ENCODE measurements at places on chromosomes 12 and 14.

DNA sequence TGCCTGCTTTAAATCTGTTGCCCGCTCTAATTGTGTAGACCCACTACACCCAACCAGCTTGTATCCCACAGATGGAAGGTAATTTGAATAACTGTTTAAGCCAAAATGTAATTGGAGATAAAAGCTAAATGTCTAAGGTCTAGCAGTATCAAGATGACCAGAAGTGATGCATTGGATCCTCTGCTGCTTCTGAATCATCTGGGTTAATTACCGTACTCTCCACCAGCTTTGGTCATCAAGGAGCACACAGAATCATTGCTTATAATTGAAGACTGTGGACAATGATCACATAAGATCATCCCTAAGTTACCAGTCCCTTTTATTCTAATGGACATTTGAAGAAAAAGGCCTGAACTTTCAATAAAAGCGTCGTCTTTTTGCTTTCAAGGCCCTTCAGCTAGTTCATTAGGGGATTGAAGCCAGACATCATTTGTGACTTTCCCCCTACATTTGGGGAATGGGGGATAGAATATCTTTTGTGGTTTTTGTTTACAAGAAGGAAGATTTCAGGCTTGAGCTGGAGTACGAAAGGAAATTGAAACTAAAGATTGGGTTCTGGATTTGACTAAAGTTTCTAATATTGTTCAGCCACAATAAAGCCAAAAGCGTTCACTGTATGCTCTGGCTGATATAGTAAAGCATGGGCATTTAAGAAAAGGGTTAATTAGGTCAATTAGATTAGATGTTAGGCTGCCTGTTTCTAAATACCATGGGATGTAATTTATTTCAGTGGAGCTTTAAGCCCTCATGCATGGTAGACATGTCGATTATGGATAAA, 123.2 kb downstream of the CHST11 start:
- DNase-seq = no peak

- no peak for DNase-seq
Observed at GRCh38 chr12:52860102-52860823, 11.5 kb upstream of the KRT78 start.

DNA sequence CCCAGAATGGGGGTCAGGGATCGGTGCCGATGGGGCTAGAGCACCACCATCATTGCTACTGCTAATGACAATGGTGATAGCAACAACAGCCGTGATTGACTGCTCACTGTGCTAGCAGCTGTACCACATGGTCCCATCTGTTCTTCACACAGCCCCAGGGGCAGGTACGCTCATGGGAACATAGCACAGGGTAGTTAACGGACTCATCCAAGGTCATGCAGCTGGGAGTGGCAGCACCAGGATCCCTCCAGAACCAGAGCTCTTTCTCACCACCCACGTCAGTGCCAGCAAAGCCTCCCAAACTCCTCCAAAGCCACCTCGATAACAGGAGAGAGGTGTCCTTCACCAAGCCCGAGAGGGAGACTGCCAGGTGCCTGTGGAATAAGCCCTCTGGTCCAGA, 11.2 kb upstream of the DYNC1H1 start:
- DNase-seq = no peak

DNA sequence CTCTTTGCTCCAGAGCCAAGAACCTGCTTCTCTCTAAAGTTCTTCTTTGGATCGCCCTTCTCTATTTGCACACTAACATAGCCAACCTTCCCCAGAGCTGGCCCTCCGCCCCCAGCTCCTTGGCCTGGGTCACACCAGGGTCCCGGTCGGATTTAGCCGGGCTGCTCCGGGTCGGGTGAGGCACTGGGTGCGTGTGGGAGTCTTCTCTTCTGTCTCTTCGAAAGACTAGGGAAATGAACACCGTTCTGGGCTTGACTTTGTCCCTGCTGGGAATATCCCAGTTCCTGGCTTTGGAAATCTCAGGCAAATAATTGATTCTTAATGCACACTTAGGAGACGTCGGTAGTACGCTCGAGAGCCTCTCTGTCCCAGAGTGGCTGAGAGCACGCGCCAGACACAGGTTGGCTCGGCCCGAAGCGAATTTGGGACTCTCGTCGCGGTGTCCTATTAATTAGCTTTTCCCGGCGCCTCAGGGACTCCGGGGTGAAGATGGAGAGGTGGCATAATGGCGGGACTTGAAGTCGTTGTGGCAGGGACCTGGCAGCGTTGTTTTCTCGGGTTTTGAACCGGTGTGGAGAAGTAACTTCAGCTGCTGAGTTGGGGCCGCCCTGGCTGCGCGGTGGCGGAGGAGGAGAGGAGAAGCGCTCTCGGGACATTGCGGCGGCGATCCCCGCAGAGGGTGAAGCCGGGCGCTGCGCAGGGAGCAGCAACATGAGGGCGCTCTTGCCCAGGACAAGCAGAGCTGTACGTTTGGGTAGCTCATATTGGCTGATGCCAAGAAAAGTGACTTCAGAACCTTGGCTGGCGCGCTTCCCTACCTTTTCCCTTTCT, 7.5 kb downstream of the FOXG1 start:
- no peak for DNase-seq

- DNase-seq = no peak
Observed at GRCh38 chr14:101372894-101373620, 188.2 kb upstream of the DIO3 start.

DNA sequence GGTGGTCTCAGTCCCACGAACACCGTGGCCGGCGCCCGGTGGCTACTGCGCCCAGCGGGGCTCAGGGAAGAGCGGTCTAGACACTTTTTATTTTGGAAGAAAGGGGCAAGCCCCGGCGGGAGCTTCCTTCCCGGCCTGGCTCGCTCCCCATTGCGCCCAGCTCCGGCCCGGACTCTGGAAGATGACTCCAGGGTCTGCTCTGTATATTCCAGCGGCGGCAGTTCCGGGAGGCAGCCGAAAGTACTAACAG, 225.1 kb upstream of the CRY1 start:
- no peak for DNase-seq

- DNase-seq = no peak
Observed at GRCh38 chr14:69208666-69209065, 17.4 kb downstream of the EXD2 start.

DNA sequence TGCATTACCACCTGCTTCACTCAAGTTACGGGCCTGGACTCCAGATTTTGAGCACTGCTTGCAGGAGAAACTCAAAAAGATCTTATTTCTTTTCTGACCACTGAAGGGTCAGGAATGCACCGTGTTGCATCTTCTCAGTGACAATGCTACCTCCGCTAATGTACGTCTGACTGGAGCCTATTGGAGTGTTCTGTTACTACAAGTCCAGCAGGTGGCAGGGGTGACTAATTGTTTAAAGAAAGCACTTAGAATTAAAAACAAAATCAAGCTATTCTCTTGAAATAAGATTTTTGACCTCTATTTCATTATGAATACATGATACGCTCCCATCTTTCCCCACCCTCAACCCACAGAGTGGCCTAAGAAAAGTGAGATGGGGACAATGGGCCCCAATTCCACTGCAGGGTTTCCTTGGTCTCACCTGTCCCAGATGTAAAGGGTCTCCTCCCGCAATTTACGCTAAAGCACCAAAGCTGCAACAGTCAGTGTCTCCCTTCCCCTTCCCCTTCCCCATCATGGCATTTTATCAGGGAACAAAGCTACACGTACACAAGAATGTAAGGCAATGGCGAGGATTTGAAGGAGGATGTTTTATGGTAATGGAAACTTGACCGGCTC, 2.2 kb downstream of the TBPL2 start:
- no peak for DNase-seq

DNA sequence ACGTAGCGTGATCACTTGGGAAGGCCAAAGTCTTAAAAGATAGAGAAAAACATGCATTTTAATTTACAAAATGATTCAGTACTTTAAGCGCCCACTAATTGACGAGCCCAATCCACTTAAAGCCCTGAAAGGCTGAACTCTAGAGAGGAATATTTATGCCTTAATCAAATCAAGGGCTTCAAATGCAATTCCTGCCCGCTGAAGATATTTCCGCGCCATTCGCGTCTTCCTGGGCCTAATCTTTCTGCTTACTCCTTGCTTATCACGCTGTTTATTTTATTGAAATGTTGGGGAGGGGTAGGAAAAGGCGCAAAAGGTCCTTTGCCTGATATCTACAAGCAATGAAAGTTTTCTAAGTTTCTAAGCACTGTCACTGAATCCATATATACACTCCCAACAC, 4.0 kb downstream of the TBX3 start:
- DNase-seq = no peak

GRCh38 chr14:53796734-53797133, 159.9 kb downstream of the BMP4 start:
- no peak for DNase-seq

- no peak for DNase-seq
Observed at GRCh38 chr12:97288531-97288930, 174.1 kb upstream of the RMST start.

DNA sequence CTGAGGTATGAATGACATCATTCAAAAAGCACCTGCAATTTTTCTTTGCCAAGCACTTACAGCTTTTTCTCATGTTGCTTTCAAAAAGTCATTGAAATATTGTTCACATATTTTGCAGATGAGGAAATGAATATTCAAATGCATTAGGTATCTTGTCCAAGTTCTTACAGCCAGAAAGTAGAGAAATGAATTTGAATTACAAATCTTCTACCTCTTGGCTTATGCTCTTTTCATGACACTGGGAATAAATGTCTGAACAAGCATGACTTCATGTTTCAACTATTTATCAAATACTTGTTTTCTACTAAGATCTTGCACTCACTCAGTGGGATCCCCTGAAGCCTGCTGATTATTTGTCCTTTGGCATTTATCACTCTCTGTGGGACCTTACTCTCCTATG, 267.2 kb upstream of the BTG1 start:
- no peak for DNase-seq

- DNase-seq = no peak
Observed at GRCh38 chr12:75097003-75097402, 112.6 kb downstream of the KCNC2 start.
